ENCODE measurements at places on chromosomes 5 and 9. TPM values are rescaled to one million over a fixed set of nuclear protein-coding genes. Genes with fewer than 3 reads are reported as not detected.

The GDA gene
- total RNA-seq, result not detected

- H3K36me3 ChIP-seq, result no peaks in the 10 kb centered on the region
- H3K4me3 ChIP-seq, result no peak overlapping the region
- H3K27me3 ChIP-seq, result no peaks in the 10 kb centered on the region
- peak overlapping the region; percentile 19 for H3K27ac ChIP-seq
- no peak for DNase-seq
Measured at GRCh38 chr5:141845371-141845851, 32.8 kb downstream of the PCDH1 start.

DNA sequence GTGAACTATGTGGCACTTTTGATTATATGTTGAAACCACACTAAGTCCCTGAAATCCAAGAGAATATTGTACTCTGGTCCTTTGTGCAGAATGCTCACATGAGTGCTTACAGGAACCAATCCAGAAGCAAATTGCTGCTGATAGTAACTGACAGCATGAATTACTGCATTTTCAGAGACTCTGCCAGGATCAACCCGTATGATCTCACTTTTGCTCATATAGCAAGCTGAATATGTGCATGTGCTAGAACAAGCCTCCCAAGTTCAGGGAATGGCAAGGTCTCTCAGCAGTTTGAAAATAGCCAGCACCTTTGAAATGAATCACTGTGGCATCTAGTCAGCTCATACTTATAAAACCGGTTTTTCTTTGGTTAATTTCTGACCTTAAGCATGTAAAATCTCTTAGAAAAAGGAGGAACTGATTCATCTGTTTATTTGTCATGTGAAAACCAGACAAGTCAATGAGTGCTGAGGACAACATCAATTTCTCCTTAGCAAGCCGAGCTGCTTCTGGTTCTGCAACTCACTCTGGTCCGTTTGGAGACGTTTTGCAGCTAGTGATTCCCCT, 215.7 kb upstream of the ELL2 start:
- no peaks in the 10 kb centered on the region for H3K27me3 ChIP-seq
- H3K36me3 ChIP-seq, result no peaks in the 10 kb centered on the region
- H3K27ac ChIP-seq, result no peak overlapping the region
- DNase-seq, result no peak

GRCh38 chr9:107681988-107682387, 192.4 kb upstream of the KLF4 start:
- no peak overlapping the region for H3K27ac ChIP-seq
- H3K36me3 ChIP-seq, result no peaks in the 10 kb centered on the region
- H3K4me3 ChIP-seq, result no peak overlapping the region

DNA sequence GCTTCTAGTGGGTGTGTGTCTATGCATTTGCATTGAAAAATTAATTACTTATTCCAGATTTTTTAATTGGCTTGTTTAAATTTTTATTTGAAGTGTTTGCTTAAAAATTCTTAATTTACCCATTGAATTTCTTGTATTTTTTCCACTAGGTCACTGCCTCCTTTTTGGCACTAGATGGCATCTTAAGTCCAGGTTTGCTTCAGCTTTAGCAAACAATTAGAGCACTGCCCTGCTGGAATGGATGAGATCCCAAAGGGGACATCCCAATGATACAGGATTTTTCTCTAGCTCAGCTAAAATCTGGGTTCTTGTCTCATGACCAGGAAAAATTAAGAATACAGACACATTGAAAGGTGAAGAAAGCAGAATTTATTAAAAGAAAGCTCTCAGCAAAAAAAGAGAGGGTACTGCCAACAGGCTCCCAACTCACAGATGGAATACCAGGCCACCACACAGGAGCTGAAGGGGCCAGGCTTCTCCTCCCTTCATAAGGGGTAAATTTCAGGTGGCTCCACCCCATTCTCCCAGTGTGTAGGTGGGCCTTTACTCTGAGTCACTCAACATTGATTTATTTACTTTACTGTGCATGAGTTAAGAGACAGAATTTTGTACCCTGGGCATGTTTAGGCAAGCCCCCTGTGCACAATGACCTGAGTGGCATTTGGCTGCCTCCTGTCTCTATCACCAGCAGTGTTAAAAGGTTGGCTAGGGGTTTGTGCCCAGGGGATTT, 532.4 kb downstream of the ANXA1 start:
- no peak overlapping the region for H3K27ac ChIP-seq
- H3K36me3 ChIP-seq, result no peaks in the 10 kb centered on the region
- no peaks in the 10 kb centered on the region for H3K4me1 ChIP-seq
- H3K27me3 ChIP-seq, result no peaks in the 10 kb centered on the region
- DNase-seq, result no peak
- no peak overlapping the region for H3K4me3 ChIP-seq

- peak; percentile 52 for DNase-seq
- no peaks in the 10 kb centered on the region for H3K4me1 ChIP-seq
- H3K36me3 ChIP-seq, result no peaks in the 10 kb centered on the region
- H3K4me3 ChIP-seq, result no peak overlapping the region
Measured at GRCh38 chr5:174292348-174292747, 246.8 kb downstream of the NSG2 start.

DNA sequence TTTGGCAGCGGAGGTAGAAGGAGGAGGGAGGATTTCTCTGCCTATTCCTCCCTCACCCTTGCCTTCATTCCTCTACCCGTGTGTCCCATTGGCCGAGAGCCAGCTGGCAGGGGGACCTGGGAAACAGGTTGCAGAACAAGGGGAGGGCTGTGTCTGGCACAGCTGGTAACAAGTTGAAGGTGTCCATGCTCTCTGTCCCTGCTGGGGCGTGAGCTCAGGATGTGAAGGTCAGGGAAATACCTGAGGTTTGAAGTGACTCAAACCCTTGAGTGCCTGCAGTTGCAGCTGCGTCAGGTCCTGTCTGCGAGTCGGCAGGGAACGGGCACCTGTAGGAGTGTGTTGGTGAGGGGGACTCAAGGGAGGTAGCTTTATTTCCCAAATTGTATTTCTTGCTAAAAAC, 16.2 kb downstream of the MIGA2 start:
- H3K36me3 ChIP-seq, result no peaks in the 10 kb centered on the region
- H3K27ac ChIP-seq, result no peak overlapping the region
- no peak for DNase-seq
- no peaks in the 10 kb centered on the region for H3K4me1 ChIP-seq

- H3K4me1 ChIP-seq, result no peaks in the 10 kb centered on the region
- H3K27ac ChIP-seq, result no peak overlapping the region
- H3K36me3 ChIP-seq, result no peaks in the 10 kb centered on the region
- DNase-seq, result no peak
- no peak overlapping the region for H3K4me3 ChIP-seq
Measured at GRCh38 chr9:127067603-127068220, 54.7 kb downstream of the ANGPTL2 start.

The KLF9 gene
- 98.5 TPM for total RNA-seq

The TUSC1 gene
- 22.6 TPM for total RNA-seq

The OSTF1 gene
- total RNA-seq, result 25.0 TPM

DNA sequence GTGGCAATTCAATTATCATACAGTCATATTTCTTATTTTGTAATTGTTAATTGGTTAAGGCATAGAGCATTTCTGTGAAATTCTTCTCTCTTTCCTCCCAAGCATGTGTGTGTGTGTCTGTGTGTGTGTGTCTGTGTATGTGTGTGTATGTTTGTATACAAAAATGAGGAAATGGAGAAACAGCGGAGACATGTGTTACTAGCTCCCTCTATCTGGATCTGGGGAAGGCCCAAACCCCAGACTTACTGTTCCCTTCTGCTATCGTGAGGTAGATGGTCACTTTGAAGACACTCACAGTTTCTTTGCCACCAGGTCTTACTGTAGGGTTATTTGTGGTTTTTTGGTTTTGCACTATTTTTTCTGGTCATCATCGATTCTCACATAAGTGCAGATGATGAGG, 11.4 kb upstream of the C5orf63 start:
- no peaks in the 10 kb centered on the region for H3K27me3 ChIP-seq
- H3K4me1 ChIP-seq, result no peaks in the 10 kb centered on the region
- no peak overlapping the region for H3K27ac ChIP-seq
- H3K36me3 ChIP-seq, result no peaks in the 10 kb centered on the region

- H3K27me3 ChIP-seq, result no peaks in the 10 kb centered on the region
- no peak overlapping the region for H3K4me3 ChIP-seq
- H3K27ac ChIP-seq, result no peak overlapping the region
- no peaks in the 10 kb centered on the region for H3K36me3 ChIP-seq
Measured at GRCh38 chr5:79602889-79603288, 9.4 kb upstream of the TENT2 start.

The RASGEF1C gene
- 2.5 TPM for total RNA-seq

DNA sequence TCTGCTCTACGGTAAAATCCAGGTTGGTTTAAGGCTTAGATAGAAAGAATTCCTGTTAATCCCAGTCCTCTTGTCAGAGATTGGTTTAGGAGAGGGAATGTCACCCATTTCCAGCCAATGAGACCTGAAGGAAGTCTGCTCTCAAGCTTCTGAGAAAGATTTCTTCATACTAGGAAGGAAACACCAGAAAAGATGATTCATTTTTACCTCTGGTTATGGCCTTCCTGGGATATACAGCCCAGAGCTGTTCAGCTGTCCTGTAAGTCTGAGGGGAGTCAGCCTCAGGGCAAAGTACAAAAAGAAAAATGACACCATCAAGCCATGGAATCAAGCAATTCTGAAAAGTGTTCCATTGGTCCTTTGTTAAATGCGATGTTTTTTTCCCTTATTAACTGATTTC, 18.6 kb upstream of the CFAP95 start:
- H3K27ac ChIP-seq, result no peak overlapping the region
- H3K4me3 ChIP-seq, result no peak overlapping the region
- no peak for DNase-seq
- no peaks in the 10 kb centered on the region for H3K27me3 ChIP-seq
- no peaks in the 10 kb centered on the region for H3K4me1 ChIP-seq

- no peaks in the 10 kb centered on the region for H3K27me3 ChIP-seq
- peaks cover 26% of the 10 kb centered on the region for H3K4me1 ChIP-seq
- no peak overlapping the region for H3K27ac ChIP-seq
Measured at GRCh38 chr5:138969323-138970002, 94.3 kb upstream of the LRRTM2 start.
